ENCODE measurements at places on chromosomes 3 and 15.

GRCh38 chr3:13104511-13104910, 31.3 kb upstream of the IQSEC1 start:
- no peak for DNase-seq

DNA sequence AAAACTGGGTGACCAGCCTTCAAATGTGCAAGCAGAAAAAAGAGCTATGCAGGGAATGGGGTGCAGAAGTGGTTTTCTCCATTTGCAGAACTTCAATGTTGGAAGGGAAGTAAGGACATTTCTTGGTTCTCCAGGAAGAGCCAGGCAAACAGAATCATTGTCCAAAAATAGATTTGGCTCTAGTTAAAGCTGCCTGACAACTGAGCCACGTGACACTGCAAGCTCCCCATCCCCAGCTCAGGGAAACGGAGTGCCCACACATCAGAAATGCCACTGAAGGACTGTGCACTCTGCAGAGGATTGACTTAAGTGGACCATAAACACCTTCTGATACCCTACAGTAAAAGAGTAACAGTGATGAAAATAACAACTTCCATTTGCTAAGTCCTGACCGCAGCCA, 195.6 kb upstream of the NSMCE3 start:
- no peak for DNase-seq

DNA sequence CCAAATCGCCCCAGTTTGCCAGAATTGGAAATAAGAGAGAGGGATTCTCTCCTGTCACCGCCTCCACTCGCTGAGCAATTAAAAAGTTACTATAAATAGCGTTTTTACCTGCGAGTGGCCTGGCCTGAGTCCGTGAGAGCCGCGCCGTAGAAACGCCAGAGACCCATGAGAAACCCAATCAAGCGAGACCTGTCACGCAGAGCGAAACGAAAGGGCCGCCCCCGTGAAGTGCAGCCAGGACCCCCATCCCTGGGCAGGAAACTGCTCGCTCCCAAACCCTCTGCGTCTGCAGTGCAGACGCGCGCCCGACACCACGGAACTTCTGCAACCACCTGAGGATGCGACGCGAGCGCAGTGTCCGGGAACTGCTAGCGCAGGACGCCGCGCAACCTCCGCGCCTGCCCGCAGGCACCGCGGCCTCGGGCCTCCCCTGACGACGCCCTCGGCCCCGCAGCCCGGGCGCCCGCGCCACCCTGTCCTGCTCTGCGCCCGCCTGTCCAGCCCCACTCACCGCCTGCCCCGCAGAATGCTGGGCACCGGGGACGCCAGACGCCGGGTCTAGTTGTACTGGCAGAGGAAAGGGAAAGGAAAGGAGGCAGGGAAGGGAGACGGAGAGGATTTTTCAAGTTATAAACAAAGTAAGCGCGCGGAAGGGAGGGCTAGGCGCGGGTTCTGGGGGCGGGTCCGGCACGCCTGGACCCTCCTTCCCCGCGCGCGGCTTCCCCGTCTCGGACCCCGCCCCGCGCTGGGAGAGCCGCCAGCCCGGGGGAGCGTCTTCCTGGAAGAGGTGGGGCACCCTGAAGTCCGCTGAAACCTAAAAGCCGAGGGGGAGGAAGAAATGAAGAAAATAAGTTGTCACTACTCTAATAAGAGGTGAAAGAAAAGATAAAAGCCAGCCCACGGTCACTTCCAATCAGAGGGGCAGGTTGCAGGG, at the start of gene PLSCR4:
Gene PLSCR4 (minus strand): TSS at position 657 of the 934 bp plus-strand sequence. CDS start 29,034 bp downstream, outside the sequence.
- peak; percentile 48 for DNase-seq

DNA sequence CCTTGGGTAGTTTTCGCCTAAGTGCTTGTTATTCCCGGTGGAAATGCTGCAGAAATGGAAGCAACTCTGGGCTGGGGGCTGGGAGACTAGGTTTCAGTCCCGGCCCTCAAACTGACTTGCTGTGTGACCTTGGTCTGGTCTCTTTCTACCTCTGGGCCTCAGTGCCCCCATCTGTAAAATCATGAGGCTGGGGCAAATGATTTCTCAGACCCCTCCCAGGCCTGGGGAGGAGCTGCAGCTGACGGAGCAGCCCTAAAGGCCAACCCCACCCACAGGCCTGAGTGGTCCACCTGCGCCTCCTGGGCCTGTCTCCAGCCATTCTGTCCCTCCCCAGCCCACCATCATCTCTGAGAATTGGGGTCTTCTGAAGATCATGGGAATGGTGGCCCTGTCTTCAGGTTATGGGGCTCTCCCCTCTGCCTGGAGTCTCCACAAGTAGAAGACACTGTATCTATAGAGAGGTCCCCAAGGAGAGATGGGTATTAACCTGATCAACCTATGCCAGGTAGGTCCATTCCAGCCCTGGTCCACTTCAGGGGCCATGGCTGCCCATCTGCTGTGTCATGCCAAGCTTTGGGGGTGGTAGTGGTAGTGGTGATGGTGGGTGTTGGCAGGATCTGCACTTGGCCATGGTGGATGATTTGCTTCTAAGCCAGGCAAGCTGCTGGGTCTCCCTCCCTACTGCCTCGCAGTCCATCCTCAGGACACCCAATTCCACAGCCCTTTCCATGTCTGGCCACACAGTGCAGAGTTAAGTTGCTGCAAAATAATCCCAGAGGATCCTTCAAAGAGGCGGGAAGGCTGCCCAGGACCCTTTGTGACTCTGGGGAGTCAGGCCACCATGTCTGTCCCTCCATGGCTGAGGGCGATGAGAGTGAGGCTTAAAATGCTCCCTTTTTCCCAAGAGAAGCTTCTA, 46.0 kb downstream of the ITGA11 start:
- no peak for DNase-seq

GRCh38 chr3:138084196-138084595, 31.2 kb downstream of the DZIP1L start:
- no peak for DNase-seq

GRCh38 chr3:31275038-31275572, 257.6 kb upstream of the STT3B start:
- no peak for DNase-seq
